ENCODE measurements at places on chromosomes 2 and 18. TPM values are rescaled to one million over a fixed set of nuclear protein-coding genes. Genes with fewer than 3 reads are reported as not detected.

GRCh38 chr2:156505696-156506095, 69.5 kb downstream of the GPD2 start:
- no peak for DNase-seq

DNA sequence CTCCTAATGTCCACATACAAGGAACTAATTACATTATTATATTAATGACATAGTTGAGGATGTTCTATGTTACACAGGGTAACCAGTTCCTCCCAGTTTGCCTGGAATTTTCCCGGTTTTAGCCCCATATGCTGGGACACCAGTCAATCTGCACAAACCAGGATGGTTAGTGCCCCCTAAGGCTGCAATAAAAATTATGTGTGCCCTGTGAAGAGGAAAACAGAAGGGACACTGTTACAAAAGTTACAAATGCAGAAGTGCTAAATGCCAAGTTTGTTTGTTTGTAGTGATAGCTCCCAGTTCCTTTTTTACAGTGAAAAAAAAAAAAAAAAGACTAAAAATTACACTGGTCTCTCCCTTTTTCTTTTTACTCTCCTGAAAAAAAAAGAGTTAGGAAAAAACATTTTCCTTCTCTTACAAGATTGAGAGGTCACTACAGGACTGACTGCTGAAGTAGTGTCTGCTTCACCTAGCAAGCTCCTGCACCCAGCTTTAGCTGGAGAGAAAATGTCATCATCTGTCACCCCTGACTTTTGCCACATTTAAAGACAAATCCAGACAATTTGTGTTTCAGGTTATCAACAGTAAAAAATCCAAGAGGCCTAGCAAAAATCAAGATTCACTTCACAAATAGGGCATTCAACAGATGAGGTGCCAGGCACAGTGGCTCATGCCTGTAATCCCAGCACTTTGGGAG, 3.2 kb downstream of the ANKRD44 start:
- no peak for DNase-seq

DNA sequence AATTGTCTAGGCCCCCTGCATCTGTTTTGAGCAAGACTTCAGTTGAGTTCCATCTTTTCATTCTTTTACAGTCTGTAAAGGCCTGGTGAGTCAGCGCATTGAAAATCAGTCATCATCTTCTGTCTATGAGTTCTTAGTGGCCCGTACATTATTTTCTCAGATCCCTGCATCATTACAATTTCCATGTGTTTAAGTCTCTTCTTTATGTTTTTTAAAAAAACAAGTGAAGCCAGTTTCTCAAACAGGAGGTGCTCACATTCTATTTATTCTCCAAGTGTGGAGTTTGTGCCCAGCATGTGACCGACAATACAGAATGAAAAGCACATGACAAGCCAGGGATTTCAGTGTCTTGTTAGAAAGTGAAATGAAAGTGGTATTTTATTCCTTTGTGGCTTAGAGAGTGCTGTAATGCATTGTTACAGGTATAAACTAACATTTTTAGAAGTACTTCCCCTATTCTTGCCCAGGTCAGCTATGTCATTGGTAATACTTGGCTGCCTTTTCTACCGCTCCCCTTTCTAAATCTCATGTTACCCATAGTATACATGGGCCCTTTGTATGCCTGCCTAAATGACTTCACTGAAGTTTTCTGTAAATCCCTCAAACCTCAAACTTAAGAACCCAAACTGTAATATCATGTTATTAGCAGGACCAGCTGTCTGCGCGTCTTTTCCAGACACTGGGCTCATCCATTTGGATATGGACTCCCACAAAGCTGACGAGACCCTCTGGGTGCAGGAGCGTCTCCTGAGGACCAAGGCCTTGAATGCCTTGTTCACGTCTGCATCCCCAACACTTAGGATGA, 67.6 kb downstream of the FEZ2 start:
- DNase-seq, result no peak

Gene MYO5B
- 29.3 TPM for total RNA-seq

DNA sequence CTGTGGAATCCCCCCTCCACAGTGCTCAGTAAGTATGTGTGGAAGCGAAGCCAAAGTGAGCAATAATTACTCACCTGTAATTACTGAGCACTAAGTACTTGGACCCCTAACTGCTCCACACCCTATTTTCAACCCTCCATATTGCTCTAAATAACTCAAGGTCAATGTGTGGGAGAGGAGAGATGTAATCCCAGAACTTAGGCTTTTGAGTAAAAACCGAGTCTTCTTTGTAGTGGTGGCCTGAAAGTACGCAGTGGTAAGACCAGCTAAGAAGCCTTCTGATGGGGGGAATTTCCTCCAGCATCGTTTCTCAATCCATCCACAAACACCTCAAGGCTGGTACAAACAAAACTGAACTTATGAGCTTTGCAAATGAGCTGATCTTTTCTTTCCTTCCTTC, 551.6 kb downstream of the ZEB2 start:
- DNase-seq, result no peak

- DNase-seq, result no peak
Measured at GRCh38 chr2:70461414-70461813, 92.2 kb downstream of the TGFA start.

GRCh38 chr2:191333911-191334357, 88.7 kb downstream of the MYO1B start:
- no peak for DNase-seq

DNA sequence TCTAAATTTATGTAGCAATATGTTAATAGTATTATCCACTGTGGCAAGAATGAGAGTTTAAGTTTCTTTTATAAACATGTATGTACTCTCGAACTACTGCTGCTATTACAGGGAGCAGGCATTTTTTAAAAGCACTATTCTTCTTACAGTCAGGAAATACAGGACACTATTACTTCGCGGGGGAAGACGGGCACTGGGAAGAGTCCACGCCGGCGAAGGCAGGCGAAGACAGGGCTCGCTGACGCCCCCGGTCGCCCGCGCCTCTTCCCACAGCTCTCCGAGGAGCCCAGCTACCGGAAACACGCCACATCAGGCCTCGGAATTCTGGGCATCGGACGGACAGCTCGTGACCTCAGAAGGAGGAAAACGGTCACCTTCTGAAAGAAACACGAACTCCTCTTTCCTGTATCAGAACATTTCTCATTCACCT, 90.2 kb downstream of the FAM161A start:
- no peak for DNase-seq

Gene ODC1
- total RNA-seq, result 427 TPM

Gene MAIP1
- 53.6 TPM for total RNA-seq

Gene CREG2
- total RNA-seq, result not detected

Gene CFC1
- total RNA-seq, result not detected

DNA sequence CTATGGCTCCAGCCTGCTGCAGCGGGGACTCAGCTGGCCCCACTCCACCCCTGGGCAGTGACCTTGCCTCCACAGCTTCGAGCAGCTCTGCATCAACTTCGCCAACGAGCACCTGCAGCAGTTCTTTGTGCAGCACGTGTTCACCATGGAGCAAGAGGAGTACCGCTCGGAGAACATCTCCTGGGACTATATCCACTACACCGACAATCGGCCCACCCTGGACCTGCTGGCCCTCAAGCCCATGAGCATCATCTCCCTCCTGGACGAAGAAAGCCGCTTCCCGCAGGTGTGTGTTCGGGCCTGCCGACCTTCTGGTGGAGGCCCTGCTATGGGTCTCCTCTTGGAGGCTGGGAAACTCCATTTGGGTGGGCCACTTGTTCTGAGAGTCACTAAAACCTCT, 48.6 kb downstream of the MYO7B start:
- no peak for DNase-seq

Gene AKAIN1
- not detected for total RNA-seq

Gene IAH1
- 32.2 TPM for total RNA-seq

Gene ANTXR1
- total RNA-seq, result not detected
